ENCODE measurements at places on chromosomes 3 and 15.

DNA sequence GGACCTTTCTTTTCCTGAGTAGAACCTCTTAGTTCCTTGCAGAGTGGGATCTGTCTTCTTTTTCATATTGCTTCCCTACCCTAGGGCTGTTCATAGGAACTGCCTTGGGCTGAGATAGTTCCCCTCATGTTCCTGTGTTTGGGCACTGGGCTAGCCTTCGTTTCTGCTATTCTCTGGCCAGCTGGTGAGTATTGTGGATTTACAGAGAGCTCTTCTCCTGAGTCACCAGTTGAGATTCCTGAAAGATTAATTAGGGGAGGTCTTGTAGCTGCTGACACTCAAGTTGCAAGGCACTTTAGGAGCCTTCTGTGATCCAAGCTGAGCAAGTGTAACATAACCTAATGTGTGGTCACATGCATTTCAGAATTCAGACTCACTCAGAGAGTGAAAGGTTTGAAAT is 30.7 kb downstream of the CHD2 start:
- DNase-seq: no peak

DNA sequence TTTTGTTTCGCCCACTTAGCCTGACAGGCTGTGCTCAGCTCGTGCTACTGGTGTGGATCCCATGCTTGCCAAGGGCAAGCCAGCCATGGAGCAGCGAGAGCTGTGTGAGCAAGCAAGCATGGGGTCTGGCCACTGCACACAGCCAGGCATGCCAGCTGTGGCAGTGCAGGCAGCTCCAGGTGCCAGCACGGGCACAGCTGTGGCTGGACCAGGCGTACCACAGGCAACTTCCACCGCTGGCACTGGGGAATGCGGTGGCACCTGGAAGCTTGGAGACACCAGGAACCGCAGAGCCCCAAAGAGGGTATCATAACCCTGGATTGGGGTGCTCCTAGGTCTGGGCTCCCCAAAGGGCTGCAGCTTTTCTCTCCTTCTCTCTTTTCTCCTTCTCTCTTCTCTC is 4.3 kb upstream of the LIMD1 start:
- DNase-seq: no peak

DNA sequence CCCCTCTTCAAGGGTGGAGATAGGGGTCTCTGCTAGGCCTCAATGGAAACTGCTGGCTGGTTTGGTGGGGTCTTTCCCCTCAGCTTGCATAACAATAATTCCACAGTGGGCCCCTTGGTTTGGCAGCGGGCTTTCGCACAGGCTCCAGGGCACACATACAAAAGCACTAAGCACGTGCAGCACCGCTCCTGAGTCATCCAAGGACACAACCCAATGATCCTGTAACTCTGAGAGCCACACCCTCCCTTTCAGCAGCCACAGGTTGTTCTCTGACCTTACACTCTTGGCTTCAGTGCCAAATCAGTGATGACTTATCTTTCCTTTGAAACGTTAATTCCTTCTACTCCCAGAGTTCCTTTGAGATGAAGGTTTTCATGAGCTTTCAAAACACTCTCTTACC is 41.7 kb downstream of the DAPK2 start:
- no peak for DNase-seq

DNA sequence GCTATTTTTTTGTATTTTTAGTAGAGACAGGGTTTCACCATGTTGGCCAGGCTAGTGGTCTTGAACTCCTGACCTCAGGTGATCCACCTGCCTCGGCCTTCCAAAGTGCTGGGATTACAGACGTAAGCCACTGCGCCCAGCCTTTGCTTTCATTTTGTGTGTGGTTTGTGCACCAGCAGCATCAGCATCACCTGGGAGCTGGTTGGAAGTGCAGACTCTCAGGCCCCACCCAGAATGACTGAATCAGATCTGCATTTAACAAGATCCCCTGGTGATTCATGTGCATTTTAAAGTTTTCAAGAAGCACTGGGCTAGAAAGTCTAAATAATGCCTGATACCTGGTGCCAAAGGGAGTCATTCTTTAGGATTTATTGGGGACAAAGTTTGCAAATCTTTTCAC is 73.4 kb upstream of the BNIP2 start:
- DNase-seq: no peak

GRCh38 chr3:131883086-131883485 is 151.7 kb downstream of the CPNE4 start:
- DNase-seq: no peak

DNA sequence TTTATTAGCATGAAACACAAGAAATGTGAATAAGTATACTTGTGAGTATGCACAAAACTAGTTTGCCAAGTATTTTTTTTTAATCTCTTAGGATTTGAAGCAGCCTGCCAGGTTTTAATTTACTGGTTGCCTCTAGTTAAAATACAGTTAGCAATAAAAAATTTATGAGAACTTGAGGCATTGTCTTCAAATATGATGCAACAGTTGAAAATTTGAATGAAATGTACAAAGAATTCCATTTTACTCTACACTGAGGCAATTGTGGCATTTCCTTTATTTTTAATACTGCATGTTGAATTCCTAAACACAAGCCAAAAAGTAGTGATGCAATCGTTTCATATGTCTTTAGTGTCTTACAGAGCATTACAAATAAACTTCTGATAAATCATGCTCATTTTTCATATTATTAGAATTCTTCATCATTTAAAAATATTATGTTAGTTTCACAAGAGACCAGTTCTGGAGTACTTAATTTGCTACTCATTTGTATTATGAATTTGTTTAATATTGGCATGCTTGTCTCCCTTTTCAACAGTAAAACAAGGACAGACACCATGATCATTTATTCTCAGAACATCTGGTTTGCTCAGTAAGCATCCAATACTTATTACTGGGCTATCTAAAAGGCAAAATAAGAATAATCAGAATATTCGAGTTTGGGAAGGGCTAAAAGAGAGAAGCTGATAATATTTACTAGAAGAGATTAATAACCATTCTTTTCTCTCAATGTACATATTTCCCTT is 124.8 kb upstream of the PTX3 start:
- DNase-seq: no peak

GRCh38 chr3:45861043-45861719 is 19.3 kb upstream of the LZTFL1 start:
- no peak for DNase-seq

DNA sequence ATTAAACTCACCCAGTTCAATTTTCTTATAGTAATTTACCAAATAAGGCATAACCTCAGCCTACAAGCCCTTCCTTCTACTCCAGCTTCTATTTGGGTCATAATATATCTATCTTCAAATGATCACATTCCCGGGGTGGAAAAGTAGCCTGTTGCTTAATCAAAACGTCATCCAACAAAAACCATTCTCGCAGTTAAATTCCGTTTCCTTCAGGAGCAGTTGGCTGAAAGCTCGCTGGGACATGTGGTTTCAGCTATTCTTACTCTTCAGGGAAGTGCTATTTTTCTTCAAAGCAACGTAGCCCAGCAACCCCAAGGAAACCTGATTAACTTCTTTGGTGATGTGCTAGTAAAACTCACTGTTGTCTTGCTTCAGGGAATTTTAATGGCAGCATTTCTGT is 59.6 kb downstream of the MAGI1 start:
- no peak for DNase-seq

GRCh38 chr3:65583188-65583587 is 455.5 kb downstream of the MAGI1 start:
- DNase-seq: no peak

GRCh38 chr3:66276705-66277274 is 56.0 kb downstream of the SLC25A26 start:
- DNase-seq: peak; percentile 21

- DNase-seq: no peak
Measured at GRCh38 chr3:25610167-25610566, 54.5 kb downstream of the TOP2B start.

GRCh38 chr15:62824111-62825015 is 218.2 kb upstream of the TPM1 start:
- no peak for DNase-seq

- no peak for DNase-seq
Measured at GRCh38 chr15:41648770-41649169, 11.4 kb upstream of the MGA start.

DNA sequence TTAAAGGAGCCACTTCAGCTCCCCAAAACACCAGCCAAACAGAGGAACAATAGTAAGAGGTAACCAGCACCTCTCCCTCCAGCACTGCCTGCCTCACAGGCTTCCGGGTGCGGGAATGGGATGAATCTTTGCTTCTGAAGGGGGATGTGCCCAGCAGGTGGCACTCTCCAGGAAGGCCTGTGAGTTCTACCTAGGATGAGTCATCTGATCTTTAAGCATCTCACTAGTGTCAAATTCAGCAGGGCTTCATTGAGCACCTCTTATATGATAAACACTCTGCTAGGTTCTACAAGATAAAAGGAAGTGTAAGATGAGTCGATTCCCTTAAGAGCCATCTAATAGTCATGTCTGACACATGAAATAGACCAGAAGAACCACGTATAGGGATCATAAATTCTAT is 237.4 kb upstream of the UMPS start:
- DNase-seq: no peak

DNA sequence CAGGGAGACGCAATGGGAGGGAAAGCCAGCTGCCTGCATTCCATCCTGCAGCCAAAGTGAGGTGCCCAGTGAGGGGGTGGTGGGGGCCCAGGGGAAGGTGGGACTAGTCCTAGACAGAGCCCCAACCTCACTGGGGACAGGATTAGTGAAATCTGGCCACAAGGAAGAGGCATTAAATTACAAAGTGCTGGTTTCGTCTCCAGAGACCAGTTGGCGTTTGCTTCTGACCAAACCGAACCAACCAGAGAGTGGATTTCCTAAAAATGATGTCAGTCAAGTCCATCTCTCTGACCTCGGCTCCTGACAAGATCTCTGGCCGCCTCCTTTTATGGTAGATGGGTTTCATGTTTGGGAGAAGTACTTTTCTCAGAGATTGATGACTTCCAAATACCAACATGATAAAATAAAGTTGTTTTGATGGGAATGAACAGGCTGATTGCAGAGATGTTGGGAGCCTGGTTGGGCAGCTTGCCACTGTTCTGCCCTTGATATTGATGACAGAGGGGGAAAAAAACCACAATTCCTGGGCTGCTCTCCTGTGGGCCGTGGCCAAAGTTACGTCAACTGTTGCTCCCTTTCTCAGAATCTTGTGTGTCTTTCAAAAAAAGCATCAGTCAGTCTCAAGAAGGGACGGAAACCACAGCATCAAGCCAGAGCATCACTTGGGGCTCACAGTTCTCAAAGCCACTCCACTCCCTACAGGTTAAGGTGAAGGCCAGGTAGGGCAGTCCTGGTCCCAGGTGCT is 24.6 kb downstream of the ITGA11 start:
- DNase-seq: no peak

GRCh38 chr3:183829466-183829865 is 4.1 kb upstream of the MAP6D1 start:
- no peak for DNase-seq

- DNase-seq: no peak
Measured at GRCh38 chr3:170524073-170524472, 61.8 kb downstream of the SLC7A14 start.

DNA sequence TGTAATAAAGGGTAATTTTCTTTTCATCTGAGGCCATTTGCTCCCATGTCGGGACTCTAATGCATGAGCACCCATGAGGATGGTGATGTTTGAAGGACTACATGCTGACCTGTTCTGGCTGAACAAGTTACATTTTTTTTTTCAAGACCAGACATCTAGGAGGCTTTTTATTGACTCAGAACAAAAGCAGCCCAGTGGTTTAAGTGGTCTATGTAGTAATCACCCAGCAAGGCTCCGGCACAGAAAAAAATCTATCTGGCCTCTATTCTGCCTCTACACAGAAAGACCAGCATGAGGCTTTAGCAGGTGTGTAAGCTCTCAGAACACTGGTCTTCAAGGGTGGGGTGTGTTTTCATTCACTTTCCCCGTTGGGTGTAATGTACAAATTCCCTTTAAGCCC is 95.1 kb upstream of the ZBED2 start:
- DNase-seq: no peak

DNA sequence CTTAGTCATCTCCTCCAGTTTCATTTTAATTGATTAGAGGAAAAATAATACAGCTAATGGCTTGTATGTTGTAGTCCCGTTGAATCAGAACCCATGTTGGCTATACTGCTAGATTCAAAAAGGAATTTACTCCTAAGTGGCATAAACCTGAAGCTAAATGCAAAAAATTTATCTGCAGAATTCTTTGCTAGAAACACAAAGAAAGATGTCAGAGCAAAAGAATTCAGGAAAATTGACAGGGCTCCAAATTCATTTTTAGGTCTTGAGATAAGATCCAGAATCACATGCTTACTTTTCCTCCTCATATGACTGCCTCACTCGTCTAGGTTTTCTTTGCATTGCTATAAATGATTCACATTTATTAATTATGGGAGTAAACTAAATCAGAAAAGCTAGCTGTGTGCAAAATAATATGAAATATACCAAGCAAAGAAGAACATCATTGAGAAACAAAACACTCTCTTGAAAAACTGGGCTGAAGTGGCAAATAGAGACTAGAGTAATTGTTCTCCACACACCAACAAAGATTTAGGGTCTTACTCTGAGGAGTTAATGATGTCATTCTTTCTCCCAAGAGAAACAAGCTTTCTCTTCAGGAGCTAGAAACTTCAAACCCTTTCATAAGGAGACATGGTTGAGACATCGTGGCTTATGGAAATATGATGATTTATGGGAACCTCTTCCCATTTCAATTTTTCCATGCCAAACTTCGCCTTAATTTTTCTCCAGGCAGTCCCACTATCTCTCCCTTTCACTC is 94.8 kb upstream of the FEZF2 start:
- DNase-seq: no peak

GRCh38 chr15:65841121-65841930 is 28.0 kb upstream of the RAB11A start:
- DNase-seq: no peak

DNA sequence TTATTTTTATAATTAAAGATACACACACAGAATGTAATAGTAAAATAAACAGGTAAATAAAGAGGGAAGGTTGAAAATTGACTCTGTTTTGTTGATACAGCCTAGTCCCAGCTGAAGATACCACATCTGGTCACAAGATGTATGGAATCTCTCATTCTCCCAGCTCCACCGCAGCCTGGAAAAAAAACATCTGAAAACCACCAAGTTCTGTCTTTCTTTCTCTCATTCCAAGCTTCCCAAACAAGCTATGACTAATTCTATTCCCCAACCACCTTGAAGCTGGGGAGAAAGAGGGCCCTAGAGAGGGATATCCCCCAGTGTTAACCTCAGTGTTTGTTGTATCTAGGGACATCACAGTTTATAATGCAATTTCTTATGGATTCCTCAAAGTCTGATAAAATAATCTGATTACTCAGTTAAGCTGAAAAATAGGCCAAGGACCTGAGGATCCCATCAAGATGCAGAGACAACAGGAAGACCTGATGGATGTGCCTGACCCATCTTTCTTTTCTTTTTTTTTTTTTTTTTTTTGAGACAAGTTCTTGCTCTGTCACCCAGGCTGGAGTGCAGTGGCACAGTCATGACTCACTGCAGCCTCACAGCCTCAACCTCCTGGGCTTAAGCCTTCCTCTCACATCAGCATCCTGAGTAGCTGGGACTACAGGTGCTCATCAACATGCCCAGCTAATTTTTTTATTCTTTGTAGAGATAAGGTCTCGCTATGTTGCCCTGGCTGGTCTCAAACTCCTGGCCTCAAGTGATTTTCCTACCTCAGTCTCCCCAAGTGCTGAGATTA is 38.1 kb downstream of the SRGAP3 start:
- no peak for DNase-seq

- no peak for DNase-seq
Measured at GRCh38 chr3:18723206-18723810, 298.2 kb upstream of the SATB1 start.

GRCh38 chr3:191398607-191399006 is 62.4 kb upstream of the PYDC2 start:
- no peak for DNase-seq
